ENCODE measurements at places on chromosomes 5 and 9.

DNA sequence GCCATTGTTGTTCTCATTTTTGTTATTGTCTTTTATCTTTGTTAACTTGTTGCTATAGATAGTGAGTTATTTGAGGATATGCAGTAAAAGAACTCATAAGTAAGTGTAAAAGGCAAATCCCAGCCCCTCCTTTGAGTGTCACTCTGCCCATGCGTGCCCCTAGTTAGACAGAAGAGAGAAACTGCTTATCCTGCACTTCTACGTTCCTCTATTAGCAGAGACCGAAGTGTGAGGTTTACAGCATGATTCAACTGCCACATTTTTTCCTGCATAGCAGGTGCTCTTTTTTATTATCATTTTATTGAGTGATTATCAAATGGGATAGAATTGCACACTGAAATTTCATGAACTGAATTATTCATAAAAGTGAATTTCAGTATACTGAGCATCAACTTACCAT lies 12.0 kb upstream of the DNAH5 start:
- DNase-seq, result no peak

- no peak for DNase-seq
These were observed 141.1 kb upstream of the LRRTM2 start for GRCh38 chr5:139016186-139016585.

DNA sequence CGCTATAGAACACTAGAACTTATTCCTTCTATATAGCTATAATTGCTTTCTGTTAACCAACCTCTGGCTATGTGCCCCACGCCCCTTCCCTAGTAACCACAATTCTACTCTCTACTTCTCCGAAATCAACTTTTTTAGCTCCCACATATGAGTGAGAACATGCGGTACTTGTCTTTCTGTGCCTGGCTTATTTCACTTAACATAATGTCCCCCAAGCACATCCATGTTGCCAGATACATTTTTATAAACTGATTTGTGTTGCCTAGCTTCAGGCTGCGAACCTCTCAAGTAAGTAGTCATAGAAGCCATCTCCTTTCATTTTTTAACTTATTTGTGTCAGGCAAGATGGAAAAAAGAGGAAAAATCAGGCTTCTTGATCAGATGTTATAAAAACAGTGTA lies 249.5 kb downstream of the TMEM167A start:
- DNase-seq, result no peak

- no peak for DNase-seq
These were observed 632.3 kb downstream of the CCDC171 start for GRCh38 chr9:16184964-16185646.

DNA sequence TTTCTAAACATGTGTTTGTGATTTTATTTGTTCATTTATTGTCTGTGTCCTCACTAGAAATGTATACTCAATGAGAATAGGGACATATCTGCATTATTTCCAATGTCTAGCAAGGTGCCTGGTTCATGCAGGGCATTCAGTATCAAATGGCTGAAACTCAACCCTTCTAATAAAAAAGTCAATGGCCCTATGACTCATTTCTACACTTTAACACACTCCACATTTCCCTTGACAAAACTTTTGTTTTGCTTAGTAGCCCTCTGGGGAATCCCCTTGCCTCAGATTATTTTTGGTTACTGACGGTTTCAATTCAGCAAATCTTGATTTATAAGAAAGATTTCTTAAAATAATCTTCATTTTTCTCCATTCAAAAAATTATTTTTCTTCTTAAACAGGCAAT lies 206.0 kb upstream of the DMRTA1 start:
- no peak for DNase-seq

DNA sequence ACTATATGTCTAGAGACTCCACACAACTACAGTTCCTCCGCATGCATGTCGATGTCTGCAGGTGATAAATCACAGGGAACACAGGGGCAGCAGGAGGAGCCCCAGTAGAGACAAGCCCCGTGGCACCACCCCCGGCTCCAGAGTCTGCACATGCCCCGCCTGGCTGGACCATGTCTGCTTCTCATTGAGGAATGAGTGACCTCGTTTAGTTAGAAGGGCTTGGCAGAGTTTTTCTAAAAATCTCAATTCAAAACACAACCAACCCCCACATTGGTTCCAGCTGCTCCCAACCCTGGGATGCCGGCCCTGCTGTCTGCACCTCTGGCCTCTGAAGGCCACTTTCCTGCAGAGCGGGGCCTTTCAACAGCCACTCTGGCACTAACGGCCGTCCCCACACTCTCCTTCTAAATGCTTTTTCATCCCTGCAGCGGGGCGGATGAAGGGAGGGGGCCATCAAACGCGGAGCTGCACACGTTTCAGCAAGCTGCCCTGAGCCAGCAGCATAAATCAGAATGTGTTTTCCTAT lies 106.3 kb downstream of the ROR2 start:
- peak; percentile 88 for DNase-seq

DNA sequence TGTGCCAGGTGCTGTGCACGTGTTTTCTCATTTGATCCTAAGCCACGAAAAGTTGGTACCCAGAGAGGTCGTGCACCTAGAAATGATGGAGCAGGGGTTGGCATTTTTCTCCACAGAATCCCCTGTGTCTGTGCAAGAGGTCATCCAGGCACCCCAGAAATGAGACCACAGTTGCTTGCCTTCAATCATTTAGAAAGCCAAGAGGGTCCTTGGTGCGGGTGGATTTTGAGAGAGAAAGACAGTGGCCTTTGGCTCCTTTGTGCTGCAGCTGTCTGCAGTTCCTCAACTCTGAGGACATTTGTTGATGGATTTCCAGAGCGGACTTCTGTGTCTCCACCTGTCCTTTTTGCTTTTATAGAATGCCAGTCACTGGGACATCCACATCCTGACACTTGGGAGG lies 33.8 kb upstream of the SPRY4 start:
- no peak for DNase-seq

GRCh38 chr5:89929834-89930233 lies 479.7 kb downstream of the CETN3 start:
- DNase-seq, result no peak

DNA sequence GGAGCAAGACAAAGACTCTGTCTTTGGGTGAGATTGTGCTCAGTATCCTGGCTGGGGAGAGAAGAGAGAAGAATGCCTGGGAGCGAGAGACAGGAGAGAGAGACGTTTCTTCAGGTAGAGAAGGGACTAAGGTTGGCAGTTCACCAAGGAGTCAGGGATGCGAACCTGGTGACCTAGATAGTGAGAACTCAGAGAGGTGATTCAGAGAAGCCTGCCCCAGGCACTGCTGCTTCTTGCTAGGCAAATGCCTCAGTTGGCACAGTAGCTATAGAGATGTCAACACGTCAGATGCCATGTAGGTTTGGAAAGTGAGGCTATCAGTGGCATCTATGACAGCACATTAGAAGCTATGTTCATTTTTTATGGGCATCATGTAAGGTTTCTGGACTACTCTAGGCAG lies 231.6 kb upstream of the VLDLR start:
- DNase-seq, result no peak

DNA sequence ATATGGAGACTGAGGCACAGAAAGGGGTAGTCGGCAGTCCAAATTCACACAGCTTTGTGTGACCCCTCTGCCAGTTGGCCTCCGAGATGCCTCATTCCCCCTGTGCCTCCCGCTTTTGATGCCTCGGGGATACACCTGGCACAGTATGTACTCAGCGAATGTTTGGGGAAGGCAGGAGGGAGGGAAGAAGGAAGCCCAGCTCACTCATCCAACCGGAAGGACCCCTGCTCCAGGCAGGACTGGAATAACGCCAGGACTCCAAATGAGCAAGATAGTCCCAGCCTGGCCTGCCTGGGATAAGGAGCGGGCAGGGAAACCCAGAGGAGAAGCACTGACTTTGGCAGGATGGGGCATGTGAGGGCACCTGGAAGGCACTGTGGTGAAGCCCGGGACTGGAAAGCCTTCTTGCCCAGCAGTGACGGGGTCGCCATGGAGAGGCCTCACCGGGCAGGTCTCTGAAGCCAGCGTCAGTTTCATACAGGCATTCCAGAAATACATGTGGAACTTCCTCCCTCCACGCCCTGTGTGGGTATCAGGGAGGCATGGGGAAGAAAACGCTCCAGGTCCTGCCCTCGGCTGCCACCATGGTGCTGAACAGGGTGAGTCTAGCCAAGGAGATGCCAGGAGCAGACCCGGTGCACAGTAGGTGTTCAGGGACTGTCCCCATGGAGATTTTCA lies 20.3 kb downstream of the LMX1B start:
- no peak for DNase-seq

DNA sequence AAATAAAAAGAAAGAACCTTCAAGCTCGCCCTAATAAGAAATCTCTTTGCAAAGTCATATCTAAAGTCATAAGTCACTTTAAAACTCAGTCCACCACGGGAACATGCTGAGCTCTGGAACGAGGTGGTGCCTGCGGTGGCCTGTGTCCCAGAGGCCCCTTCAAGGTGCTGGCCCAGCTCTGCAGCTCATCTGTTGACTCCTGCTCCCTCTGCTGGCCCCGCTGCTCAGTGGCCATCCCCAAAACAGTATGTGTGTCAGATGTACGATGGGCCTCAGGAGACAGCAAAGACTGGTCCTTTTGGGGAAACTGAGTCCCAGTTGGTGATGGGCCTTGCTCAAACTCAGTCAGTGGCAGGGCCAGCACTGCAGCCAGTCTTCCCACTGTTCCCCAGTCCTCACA lies 22.8 kb upstream of the FOXB2 start:
- no peak for DNase-seq

- no peak for DNase-seq
These were observed 57.4 kb downstream of the CFAP95 start for GRCh38 chr9:69877852-69878514.

GRCh38 chr5:60943624-60944023 lies 1.2 kb downstream of the ERCC8 start:
- DNase-seq, result no peak

DNA sequence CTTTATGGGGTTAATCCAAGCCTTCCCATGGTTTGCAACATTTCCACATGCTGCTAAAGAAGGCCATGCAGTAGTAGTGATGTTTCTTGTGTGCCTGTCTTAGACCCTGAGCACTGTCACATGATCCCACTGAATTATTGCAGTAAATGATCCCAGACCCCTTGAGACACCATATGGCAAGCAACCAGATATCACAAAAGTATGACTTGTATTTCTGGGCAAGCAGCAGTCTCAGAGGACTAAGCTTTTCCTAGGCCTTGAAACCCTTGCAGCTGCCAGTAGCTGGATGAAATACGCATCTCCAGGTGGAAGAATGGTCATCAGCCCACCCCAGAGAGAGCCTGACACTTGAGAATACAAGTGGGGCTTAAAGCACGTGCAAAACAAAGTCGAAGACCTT lies 41.8 kb downstream of the CDO1 start:
- peak; percentile 89 for DNase-seq

GRCh38 chr5:14917719-14918118 lies 46.1 kb upstream of the ANKH start:
- DNase-seq, result no peak

DNA sequence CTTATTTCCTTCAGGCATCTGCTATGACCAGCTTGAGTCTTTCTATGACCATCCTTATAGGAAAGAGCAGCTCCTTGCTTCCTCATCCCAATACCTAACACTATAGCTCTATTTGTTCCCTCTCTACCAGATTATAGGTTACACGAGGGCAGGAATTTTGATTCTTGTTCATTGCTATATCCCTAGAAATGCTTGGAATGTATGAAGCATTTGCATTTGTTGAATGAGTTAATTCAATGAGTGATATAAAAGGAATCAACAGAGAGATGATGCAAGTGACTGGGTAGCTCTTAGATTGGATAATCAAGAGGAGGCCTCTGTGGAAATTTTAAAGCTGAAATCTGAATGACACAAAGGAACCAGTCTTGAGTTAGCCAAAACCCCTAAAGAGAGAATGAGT lies 13.9 kb downstream of the ZCCHC9 start:
- DNase-seq, result no peak

GRCh38 chr5:9350301-9350797 lies 195.5 kb downstream of the SEMA5A start:
- no peak for DNase-seq

GRCh38 chr9:95891067-95891671 lies 15.7 kb downstream of the ERCC6L2 start:
- DNase-seq, result no peak

GRCh38 chr5:147675168-147675567 lies 107.4 kb downstream of the JAKMIP2 start:
- no peak for DNase-seq

GRCh38 chr9:115400796-115401195 lies 282.8 kb upstream of the TNC start:
- no peak for DNase-seq

- DNase-seq, result no peak
These were observed 14.0 kb downstream of the TNC start for GRCh38 chr9:115103746-115104477.

Data from right hindlimb (tissue), 1 donor.